ENCODE measurements at places on chromosomes 11 and 22. TPM values are rescaled to one million over a fixed set of nuclear protein-coding genes. Genes with fewer than 3 reads are reported as not detected.

The MRGPRE gene
- total RNA-seq, result 0.28 TPM

The MPZL3 gene
- 1.3 TPM for total RNA-seq

DNA sequence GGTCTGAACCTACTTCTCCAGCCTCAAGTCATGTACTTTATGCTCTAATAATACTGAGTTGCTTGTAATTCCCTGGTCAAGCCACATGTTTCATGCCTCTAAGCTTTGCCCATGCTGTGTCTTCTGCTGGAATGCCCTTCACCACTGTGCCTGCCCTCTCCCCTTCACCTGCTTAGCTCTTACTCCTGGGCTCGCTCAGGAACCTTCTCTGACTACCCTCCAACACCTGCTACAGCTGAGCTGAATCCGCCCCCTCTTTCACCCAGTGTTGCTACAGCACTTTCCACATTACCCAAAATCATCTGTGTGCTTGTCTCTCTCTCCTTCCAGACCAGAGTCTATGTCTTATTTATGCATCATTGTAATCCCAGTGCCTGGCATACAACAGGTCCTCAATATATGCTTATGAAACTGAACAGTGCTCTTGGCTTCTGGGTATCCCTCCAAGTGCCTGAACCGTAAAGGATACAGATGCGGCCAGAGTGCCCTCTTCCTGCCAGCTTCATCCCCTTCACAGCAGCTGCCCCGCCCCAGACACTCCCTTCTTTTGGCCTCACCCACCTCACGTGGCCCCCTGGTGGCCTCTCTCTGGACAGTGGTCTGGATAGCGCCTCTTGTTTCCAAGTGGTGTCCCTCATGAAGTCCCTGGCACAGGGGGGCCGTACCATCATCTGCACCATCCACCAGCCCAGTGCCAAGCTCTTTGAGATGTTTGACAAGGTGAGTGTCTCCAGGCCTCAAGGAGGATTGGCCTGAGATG, 7.1 kb downstream of the ABCG4 start:
- no peak for DNase-seq

DNA sequence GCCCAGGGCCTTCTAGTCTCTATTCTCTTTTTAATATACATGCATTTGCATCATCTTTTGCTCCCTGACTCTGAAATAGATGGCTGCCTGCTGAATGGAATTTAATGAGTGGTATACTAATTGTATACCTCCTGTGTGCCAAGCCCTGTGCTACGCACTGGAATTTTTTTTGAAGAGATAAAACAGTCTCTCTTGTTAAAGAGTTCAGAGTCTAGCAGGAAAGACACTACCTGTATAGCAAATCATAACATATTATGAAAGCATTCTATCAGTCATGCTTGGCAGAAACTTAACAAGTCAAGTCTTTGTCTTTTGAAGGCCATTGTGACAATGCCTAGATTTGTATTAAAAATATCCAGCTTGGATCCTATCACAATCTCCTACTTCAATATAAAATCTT, 63.7 kb upstream of the SESN3 start:
- DNase-seq, result no peak

DNA sequence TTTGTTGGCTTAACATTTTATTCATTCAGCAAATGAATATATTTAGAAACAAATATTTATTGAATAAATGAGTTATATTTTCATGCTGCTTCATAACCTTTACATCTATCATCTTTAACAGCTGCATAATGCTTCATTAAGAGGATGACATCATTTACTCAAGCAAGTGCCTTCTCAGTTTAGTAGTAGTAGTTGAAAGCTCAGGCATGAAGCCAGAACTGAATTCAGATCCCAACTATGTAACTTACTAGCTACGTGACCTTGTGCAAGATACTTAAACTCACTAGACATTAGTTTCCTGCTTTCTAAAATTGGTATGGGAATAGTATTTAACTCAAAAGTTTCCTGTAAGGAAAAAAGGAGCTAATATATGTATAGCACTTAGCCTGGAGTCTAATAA, 90.3 kb downstream of the TMPRSS5 start:
- DNase-seq, result no peak
